ENCODE measurements at places on chromosomes 12 and 14.

- no peak for DNase-seq
Observed at GRCh38 chr12:43132291-43132690, 419.7 kb downstream of the ADAMTS20 start.

GRCh38 chr14:100234511-100234910 lies 4.4 kb upstream of the YY1 start:
- no peak for DNase-seq

DNA sequence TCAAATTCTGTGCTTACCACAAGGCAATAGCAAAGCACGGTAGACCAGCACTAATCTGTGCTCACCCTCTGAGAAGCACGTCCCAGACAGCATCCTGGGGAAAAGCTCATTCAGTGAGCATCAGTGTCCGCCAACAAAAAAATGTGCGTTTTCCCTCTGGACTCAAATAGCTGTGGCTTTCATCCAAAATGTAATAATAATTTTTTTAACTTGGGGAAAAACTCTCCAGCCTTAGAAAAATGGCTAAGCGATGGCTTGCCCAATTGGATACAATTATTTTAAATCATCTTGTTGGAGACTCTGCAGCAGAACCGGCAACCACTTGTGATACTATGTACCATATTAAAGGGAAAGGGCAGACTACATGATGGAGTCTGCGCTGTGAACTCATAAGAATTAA lies 1.1 kb upstream of the KRT77 start:
- no peak for DNase-seq

- no peak for DNase-seq
Observed at GRCh38 chr12:125105600-125105999, 40.4 kb downstream of the AACS start.

All from activated CD4-positive, alpha-beta T cell treated with anti-CD3 and anti-CD28 coated beads, Interleukin-2, amount 50 U/mL, for 24 hours (primary cell).